ENCODE measurements at places on chromosomes 12 and 14.

GRCh38 chr14:63477556-63477955, 65.6 kb downstream of the PPP2R5E start:
- DNase-seq, result no peak

GRCh38 chr12:107328442-107329133, 235.2 kb upstream of the CRY1 start:
- peak; percentile 9 for DNase-seq

GRCh38 chr12:111443586-111443985, 37.9 kb downstream of the SH2B3 start:
- DNase-seq, result no peak

- DNase-seq, result no peak
Measured at GRCh38 chr14:84885061-84885460, 644.9 kb upstream of the FLRT2 start.

Data from CD4-positive, alpha-beta T cell treated with Interleukin-17A for 1 hour (primary cell).